ENCODE measurements at places on chromosomes 11 and 22. TPM values are rescaled to one million over a fixed set of nuclear protein-coding genes. Genes with fewer than 3 reads are reported as not detected.

Gene SBF1
- total RNA-seq, result 43.0 TPM

DNA sequence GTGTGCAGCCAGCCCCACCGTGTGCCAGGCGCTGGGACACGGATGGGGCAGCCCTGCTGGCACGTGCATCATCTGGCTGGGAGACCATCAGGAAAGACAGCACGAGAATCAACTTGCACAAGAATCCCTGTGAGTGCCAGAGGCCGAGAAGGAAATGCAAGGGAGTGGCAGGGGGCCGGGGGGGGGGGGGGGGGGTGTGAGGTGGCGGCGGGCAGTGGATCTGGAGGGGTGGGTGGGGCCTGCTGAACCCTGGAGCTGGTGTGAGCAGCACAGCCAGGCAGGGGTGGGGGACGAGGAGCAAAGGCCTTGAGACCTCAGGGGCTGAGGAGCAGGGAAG, 14.0 kb upstream of the FLRT1 start:
- no peak for DNase-seq

- DNase-seq, result peak; percentile 36
These were observed 531.6 kb downstream of the MN1 start for GRCh38 chr22:27269751-27270543.

Gene FGF19
- total RNA-seq, result not detected

GRCh38 chr11:87190071-87190470, 152.3 kb downstream of the TMEM135 start:
- no peak for DNase-seq

GRCh38 chr22:44845191-44845590, 92.8 kb downstream of the ARHGAP8 start:
- DNase-seq, result no peak

- no peak for DNase-seq
These were observed 46.7 kb downstream of the SMC1B start for GRCh38 chr22:45366713-45367112.

DNA sequence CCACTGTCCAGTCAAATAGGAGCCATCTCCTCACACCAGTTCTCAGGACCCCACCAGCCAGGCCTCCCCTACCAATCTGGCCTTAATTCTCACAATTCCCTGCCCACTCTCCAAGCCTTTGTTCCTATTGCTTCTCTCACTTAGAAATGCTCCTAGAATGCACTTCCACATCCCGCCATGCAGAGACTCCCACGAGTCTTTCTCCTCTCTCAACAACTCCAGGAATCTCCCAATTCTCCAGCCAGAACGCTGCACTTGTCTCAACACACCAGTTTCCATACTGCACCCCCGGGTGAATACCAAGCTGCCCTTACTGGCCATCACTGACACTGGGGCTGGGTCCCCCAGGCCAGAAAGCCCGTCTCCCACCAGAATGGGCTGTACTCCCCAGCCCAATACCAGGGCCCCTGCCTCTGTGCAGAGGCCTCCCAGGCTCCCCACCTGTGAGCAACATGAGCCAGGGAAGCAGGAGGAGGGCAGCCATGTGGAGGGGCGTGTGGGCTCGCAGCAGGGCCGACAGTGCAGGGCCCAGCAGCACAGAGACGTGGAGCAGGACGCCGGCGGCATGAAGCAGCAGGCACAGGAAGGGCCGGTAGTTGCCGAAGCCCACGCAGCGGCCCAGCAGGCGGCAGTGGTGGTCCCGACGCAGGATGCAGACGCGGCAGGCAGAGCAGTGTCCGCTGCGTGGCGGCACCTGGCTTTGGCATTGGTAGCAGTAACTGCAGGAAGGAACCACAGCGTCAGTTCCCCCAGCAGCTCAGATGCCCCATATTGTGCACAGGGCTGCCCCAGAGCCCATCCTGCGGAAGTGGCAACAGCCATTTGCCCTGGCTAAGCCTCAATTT, 2.4 kb downstream of the ZDHHC24 start:
- DNase-seq, result no peak

DNA sequence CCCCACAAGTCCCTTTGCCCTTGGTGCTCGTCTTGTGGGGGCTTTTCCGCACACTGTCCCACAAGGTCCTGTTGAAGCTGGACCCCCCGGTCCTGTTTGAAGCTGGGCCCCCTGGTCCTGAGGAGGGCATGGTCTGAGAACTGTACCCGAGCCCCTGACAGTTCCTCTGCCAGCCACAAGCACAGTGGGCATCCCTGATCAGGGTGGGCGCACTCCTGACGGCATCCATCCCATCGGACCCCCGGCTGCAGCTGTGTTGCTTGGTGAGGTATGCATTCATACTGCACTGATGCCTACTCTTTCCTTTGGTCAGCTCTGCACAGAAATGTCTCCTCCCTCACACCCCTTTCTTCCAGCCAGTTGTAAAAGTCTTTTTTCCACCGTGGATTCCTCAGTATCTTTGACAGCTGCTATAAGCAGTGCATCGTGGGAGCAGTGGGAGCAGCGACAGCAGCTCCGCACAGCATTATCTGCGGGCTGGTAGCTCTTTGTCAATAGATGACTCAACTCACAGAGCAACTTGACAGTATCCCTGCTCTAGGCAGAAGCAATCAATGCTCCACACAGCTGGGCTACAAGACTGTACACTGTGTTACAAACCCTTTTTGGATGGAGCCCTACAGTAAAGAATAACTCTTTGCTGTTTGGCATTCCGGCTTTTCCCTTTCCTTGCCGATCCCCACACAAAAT, 1030.8 kb upstream of the CCDC90B start:
- DNase-seq, result peak; percentile 37

GRCh38 chr22:24681236-24681635, 78.2 kb downstream of the GGT1 start:
- no peak for DNase-seq

Data from A172 (cell line).